ENCODE measurements at places on chromosomes 13 and 19.

DNA sequence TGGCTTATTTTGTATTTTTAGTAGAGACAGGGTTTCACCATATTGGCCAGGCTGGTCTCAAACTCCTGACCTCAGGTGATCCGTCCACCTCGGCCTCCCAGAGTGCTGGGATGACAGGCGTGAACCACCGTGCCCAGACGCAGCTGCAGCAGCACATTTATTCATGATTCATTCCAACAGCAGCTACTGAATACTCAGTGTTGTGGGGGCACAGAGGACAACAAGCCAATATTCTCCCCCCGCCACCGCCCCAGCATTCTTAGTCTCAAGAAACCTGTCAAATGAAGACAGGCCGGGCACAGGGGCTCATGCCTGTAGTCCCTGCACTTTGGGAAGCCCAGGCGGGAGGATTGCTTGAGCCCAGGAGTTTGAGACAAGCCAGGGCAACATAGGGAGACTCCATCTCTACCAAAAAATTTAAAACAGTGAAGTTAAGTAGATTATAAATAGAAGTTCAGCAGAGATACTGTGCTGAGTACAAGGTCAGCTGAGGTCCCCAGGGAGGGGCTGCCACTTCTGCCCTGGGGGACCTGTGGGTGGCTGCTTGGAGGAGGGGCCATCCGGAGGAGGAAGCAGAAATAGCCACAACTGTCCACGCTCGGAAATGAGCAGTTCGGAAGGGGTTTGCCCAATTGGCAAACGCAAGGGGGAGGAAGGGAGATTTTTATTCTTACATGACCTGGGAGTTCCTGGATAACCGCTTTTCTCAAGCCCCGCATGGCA, 4.3 kb downstream of the DOT1L start:
- no peak for DNase-seq

- DNase-seq: no peak
Measured at GRCh38 chr13:97223037-97223710, 1.0 kb downstream of the MBNL2 start.

- DNase-seq: no peak
Measured at GRCh38 chr13:33752597-33752996, 65.4 kb upstream of the RFC3 start.

- peak; percentile 66 for DNase-seq
Measured at GRCh38 chr19:12838182-12838885, at the start of gene MAST1. TSS of gene MAST1 (plus strand) at chr19:12838515. CDS start at chr19:12838573, 58 bp downstream.

DNA sequence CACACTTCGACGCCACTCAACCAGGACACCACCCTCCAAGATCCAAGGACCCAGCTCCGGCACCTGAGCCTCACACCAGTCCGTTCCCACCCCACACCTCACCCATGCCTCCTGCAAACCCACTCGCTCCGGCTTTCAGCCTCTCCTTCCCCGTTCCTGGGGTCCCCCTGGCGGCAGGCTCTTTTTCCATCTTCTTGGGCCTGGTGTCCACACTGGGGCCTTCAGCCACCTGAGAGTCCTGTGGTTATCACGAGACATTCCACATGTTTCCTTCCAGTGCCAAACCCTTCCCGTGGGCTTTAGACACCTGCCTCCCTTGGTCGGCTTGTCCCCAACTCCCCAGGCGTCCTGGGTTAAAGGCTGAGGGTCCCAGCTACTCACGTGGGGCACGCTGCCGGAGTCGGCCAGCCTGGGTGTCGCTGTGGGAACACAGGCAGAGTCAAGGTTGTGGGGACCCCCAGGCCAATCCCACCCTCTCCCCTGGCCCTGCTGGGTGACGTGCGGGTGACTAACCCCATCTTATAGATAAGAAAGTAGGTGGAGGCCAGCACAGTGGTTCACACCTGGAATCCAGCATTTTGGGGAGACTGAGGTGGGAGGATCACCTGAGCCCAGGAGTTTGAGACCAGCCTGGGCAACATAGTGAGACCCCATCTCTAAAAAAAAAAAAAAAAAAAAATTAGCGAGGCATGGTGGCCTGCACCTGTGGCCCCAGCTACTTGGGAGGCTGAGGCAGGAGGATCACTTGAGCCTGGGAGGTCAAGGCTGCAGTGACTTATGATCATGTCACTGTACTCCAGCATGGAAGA, 1.9 kb downstream of the JSRP1 start:
- DNase-seq: peak; percentile 84

- peak; percentile 20 for DNase-seq
Measured at GRCh38 chr19:58279925-58280316, 1.2 kb downstream of the ZNF8 start.

GRCh38 chr13:99991828-99992775, 10.5 kb downstream of the ZIC2 start:
- DNase-seq: peak; percentile 66

- peak; percentile 80 for DNase-seq
Measured at GRCh38 chr13:98751367-98751782, 1.1 kb downstream of the SLC15A1 start.

DNA sequence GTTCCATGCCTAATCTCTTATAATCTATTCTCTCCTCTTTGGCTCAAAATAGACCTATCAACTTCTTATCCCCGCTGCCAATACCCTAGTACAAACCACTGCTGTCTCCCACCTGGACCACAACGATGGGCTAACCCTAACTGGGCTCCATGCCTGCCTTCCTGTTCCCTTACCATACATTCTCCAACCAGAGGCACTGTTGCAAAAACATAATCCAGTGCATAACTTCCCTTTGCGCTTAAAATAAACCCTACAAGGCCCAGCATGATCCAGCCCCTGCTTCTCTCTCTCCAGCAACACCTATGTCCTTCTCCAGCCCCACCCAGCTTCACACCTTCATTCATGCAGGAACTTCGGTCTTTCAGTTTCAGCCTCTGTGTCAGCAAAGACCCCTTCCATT, 27.4 kb upstream of the CEBPA start:
- DNase-seq: no peak

- DNase-seq: no peak
Measured at GRCh38 chr19:42278452-42279154, 9.6 kb downstream of the CIC start.

GRCh38 chr13:22497991-22498780, 682.6 kb upstream of the SGCG start:
- DNase-seq: no peak

DNA sequence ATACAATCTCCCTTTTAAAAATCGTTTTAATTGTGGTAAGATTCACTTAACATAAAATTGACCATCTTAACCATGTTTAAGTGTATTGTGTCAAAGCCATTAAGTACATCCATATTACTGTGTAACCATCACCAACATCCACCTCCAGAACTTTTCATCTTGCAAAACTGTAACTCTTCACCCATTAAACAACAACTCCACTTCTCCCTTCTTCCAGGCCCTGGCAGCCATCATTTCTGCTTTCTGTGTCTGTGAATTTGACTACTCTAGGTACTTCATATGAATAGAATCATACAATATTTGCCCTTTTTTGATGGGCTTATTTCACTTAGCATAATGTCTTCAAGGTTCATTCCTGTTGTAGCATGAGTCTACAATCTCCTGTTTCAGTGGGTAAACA, 36.5 kb upstream of the VWA8 start:
- no peak for DNase-seq

GRCh38 chr19:40370997-40371801, 18.8 kb downstream of the HIPK4 start:
- DNase-seq: peak; percentile 51

DNA sequence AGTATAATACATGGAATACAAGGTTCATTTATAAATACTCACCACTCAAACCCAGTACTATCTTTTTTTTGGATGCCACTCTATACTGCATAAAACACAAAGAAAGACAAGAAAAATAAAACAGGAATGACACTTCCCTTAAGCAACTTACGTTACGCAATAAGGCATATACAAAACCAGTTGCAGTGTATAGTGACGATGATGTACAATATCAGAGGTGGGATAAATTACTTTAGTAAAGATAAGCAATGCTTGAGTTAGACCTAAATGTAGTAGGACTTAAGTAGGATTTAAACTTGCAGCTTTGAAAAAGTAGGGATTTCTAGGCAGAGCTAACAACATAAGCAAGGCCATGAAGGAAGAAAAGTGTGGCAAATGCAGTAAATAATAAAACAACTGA, 374.9 kb downstream of the SPRY2 start:
- DNase-seq: no peak

DNA sequence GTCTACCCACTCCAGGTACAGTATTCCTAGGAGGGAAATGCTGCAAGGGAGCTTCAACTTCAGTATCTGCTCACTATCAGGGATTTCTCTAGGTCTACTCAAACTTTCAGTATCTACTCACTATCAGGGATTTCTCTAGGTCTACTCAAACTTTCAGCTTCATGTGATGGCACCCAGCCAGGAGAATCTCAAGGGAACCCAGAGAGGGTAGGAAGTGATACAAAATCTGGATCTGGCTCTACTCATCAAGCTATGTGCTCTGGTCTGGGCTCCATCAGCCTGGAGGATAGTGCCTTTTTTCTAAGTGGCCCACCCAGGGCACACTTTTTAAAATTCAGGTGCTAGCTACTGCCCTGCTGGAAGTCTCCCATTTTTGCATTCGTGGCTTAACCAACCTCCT, 52.3 kb upstream of the FNDC3A start:
- DNase-seq: no peak
